ENCODE measurements at places on chromosomes 13 and 19. TPM values are rescaled to one million over a fixed set of nuclear protein-coding genes. Genes with fewer than 3 reads are reported as not detected.

- peaks cover 2% of the 10 kb centered on the region for H3K36me3 ChIP-seq
- H3K4me1 ChIP-seq: peaks cover 9% of the 10 kb centered on the region
- peak overlapping the region; percentile 63 for H3K4me3 ChIP-seq
- H3K27me3 ChIP-seq: no peaks in the 10 kb centered on the region
- H3K27ac ChIP-seq: peak overlapping the region; percentile 82
These were observed 1.2 kb downstream of the EEF1AKMT1 start for GRCh38 chr13:20772401-20773131.

DNA sequence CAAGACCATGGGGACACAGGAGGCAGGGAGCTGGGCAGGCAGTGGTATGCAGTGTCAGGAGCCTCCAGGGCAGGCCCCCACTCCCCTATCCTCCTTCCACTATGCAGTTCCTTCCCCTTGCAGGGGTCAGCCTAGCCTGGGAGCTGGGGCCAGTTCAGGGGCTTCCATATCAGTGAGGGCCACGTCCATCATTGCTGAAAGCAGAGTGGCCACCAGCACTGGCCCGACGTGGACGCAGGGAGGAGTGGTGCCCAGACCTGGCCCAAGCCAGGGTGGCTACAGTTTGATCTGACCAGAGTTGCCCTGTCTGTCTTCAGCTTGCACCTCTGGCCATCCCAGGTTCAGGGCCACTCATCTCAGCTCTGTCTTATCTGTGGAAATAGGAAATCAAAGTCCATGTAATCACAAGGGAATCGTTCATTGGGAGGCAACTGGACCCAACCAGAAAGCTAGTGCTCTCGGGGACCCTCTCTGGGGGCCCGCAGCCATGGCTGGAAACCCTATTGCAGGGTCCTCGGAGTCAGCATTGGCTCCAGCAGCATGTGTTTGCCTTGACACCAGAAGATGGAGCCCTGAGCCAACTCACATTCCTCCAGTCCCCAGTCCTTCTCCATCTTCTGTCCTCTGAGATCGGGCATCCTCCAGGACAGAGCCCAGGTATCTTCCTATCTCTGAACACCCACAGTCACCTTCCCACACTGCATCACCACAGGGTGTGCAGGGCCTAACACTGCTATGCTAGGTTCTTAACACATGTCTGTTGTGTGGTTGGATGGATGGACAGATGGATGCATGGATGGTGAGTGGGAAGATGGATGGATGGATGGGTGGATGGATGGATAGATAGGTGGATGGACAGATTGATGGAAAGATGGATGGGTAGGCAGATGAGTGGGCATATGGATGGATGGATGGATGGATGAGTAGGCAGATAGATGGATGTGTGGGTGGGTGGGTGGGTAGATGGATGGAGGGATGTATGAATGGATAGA is 75.7 kb upstream of the KCTD15 start:
- H3K4me3 ChIP-seq: no peak overlapping the region
- no peak for DNase-seq
- no peaks in the 10 kb centered on the region for H3K27me3 ChIP-seq
- H3K36me3 ChIP-seq: no peaks in the 10 kb centered on the region

DNA sequence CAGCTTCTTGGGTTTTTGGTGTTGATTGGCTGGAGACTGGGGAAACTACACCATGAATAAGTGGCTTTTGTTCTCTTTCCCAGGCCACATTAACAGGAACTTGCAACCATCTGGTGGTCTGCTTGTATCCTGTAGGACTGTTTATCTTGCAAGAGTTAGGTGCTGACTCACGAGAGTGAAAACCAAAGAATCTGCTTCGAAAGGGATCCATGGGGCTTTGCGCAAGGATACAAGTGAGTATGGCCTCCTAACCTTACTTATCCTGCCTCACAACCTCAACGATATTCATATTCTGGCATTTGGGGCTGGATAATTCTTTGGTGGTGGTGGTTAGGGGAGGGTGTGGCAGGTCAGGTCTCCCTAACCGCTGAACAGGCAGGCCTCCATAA is 4.7 kb upstream of the SIGLECL1 start:
- H3K27me3 ChIP-seq: no peaks in the 10 kb centered on the region
- H3K4me3 ChIP-seq: no peak overlapping the region
- no peaks in the 10 kb centered on the region for H3K4me1 ChIP-seq
- H3K36me3 ChIP-seq: no peaks in the 10 kb centered on the region
- DNase-seq: no peak

GRCh38 chr19:17718550-17718946 is 732 bp upstream of the MAP1S start:
- no peak overlapping the region for H3K27ac ChIP-seq
- no peaks in the 10 kb centered on the region for H3K27me3 ChIP-seq
- H3K36me3 ChIP-seq: no peaks in the 10 kb centered on the region
- no peak overlapping the region for H3K4me3 ChIP-seq
- DNase-seq: no peak

DNA sequence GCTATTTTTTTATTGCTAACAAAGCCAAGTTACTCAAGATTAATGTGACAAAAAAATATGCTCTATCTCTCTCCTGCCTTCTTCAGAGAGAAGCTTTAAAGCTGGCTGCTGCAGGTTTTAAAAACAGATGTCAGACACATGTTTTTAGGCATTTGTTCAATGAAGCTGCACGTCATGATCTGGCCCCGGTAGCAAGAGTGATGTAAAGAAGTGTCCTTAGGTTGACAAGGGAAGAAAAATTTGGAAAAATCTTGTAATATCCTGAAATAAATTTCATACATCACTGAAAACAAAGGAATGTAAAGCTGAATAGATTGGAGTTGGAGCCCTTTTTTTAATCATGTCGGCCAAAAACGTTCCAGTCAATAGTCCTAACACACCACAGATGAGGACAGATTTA is 531.4 kb upstream of the NBEA start:
- peak; percentile 56 for DNase-seq
- H3K27me3 ChIP-seq: no peaks in the 10 kb centered on the region
- H3K4me1 ChIP-seq: no peaks in the 10 kb centered on the region
- no peak overlapping the region for H3K4me3 ChIP-seq

GRCh38 chr19:35931874-35932202 is 4.3 kb upstream of the LRFN3 start:
- no peak overlapping the region for H3K4me3 ChIP-seq
- no peak overlapping the region for H3K27ac ChIP-seq
- no peaks in the 10 kb centered on the region for H3K36me3 ChIP-seq
- peaks cover 15% of the 10 kb centered on the region for H3K4me1 ChIP-seq

DNA sequence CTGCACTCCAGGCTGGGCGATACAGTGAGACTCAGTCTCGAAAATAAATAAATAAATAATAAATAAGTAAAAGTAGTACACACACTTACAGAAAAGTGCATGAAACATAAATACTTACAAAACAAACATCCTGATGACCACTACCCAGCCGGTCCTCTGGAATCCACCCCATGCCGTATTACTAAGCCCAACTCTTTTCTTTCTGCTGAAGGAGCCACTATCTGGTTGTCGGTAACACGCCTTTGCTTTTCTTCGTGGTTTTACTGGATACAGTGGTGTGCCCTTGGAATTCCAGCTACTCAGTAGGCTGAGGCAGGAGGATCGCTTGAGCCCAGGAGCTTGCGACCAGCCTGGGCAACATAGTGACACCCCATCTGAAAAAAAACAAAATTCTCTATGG is 39.4 kb downstream of the CELF5 start:
- no peaks in the 10 kb centered on the region for H3K36me3 ChIP-seq
- H3K4me3 ChIP-seq: no peak overlapping the region
- DNase-seq: peak; percentile 9
- H3K27ac ChIP-seq: no peak overlapping the region

GRCh38 chr13:20848203-20848602 is 54.3 kb downstream of the XPO4 start:
- no peak overlapping the region for H3K27ac ChIP-seq
- no peaks in the 10 kb centered on the region for H3K27me3 ChIP-seq

GRCh38 chr13:111868716-111869115 is 198.2 kb upstream of the SOX1 start:
- H3K36me3 ChIP-seq: no peaks in the 10 kb centered on the region
- H3K27ac ChIP-seq: no peak overlapping the region
- H3K4me1 ChIP-seq: no peaks in the 10 kb centered on the region
- DNase-seq: no peak

GRCh38 chr13:109199280-109199679 is 569.9 kb downstream of the MYO16 start:
- H3K27me3 ChIP-seq: no peaks in the 10 kb centered on the region
- DNase-seq: no peak
- H3K27ac ChIP-seq: no peak overlapping the region

DNA sequence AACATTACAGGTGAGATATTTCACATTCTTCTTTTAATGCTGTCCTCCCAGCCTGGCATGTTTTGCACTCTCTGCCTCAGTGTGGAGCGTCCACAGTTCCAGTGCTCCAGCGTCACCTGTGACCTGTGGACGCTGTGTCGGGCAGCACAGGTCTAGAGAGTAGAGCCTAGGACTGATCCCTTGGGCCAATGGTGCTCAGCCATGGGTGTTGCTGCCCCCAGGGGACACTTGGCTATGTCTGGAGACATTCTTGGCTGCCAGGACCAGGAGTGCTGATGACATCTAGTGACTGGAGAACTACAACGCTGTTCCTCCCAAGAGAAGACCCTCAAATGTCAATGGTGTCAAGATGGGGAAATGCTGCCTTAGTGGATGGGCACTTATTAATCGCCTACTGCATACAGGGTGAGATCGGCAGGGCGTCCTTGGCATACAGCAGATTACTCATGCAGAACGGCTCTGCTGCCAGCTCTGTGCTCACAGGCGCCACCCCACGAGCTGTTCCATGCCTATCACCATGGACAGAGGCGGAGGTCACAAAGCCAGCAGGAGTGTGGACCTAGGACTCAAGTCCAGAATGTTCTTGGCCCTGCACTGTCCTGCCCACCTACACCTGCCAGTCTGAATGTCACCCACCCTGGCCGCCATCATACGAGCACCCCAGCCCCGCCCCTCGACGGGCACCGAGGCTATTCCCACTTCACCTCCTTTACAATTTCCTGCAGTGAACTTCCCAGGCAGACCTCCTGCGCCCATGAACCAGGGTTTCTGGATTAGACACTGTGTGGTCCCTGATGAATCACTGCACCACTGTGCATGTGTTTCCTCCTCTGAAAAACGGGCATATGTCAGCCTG is 13.9 kb upstream of the MADCAM1 start:
- H3K4me3 ChIP-seq: no peak overlapping the region
- H3K36me3 ChIP-seq: no peaks in the 10 kb centered on the region
- no peaks in the 10 kb centered on the region for H3K27me3 ChIP-seq
- no peak overlapping the region for H3K27ac ChIP-seq
- H3K4me1 ChIP-seq: peaks cover 14% of the 10 kb centered on the region
- DNase-seq: no peak

DNA sequence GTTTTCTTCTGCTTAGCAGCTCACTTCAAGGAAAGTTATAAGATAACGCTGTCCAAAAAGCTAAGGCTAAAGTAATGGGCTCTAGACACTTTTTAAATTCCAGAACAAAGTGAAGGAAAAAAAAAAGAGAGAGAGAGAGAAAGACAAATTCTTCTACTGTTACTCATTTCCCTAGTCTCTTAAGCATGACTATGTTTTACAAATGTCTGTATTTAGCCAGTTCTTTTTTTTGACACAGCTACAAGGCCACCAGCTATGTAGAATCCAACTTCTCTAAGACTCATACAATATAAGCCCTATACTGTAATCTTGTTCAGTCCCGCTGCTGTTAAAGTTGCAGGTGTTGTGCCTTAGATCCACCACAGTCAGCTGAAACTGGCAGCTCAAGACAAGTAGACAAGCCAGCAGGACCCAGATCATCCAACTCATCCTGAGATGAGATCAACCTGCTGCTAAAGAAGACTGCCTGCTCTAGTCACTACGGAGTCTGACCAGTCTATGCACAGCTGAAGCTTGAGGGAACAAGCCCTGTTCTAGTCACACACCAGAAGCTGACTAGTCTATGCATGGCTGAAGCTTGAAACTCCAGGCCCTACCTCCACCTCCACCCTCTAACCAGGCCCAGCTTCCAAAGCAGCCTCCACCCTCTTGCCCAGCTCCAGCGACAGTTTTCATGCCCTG is 10.3 kb upstream of the ZNF83 start:
- no peaks in the 10 kb centered on the region for H3K27me3 ChIP-seq
- no peak overlapping the region for H3K4me3 ChIP-seq
- H3K27ac ChIP-seq: peak overlapping the region; percentile 69
- DNase-seq: peak; percentile 83

- H3K4me3 ChIP-seq: no peak overlapping the region
- H3K4me1 ChIP-seq: no peaks in the 10 kb centered on the region
- no peak overlapping the region for H3K27ac ChIP-seq
- DNase-seq: no peak
- peaks cover 2% of the 10 kb centered on the region for H3K27me3 ChIP-seq
These were observed 185.2 kb upstream of the IRS2 start for GRCh38 chr13:109971456-109972090.

DNA sequence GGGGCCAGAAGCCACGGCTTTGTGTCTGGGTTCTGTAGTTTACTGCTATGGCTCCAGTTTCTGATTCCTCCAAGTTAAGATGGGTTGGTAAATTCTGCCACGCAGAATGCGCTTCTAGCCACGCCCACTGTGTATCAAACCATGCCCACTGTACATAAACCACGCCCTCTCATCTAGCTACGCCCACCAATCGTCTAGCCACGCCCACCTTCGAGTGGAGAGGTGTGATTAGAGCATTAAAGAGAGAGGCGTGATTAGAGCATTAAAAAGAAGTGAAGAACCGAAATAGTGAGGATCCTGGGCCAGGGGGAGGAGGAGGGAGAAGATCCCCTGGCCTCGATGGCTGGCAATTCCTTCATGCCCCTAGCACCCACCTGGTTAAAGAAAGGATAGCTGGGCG is 43.7 kb upstream of the ADGRE5 start:
- H3K27me3 ChIP-seq: peaks cover 3% of the 10 kb centered on the region

DNA sequence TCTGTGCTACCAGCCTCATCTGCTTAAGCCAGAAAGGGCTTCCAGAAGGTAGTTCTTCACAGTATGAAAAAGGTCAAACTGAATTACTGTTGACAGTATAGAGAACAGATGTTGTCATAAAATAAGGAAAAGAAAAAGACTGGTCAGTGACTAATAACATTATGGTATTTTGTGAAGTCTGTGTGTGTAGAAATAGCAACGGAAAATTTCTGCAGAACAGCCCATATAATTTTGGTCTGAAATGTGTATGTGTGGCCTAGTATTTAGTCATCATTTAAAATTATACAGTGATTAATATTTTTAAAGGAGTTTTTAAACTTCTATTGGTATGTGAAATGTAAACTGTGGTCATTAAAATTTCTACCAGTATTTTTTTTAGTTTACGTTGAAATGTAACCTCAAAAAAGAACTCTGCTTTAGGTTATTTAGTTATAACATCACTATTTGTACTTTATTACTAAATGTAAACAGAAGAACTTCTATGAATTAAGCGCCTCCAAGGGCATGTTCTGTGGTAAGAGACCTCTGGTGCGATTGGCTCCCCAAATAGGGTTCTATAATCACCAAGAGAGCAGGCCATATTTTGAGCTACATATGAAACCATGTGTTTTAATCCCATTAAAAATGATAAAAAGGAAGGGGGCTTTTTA is 3.3 kb upstream of the GPR183 start:
- no peaks in the 10 kb centered on the region for H3K27me3 ChIP-seq
- peak overlapping the region; percentile 95 for H3K27ac ChIP-seq
- H3K4me3 ChIP-seq: no peak overlapping the region
- peaks cover 55% of the 10 kb centered on the region for H3K4me1 ChIP-seq
- H3K36me3 ChIP-seq: no peaks in the 10 kb centered on the region

ZNF415 gene
- 8.7 TPM for total RNA-seq

OVOL3 gene
- total RNA-seq: not detected

RGL3 gene
- total RNA-seq: 3.6 TPM

HSH2D gene
- total RNA-seq: not detected

All from astrocyte (in vitro differentiated cells and primary cell).